Frontal cortex (tissue), 4 donors: ENCODE measurements at places on chromosomes 2 and 18. TPM values are rescaled to one million over a fixed set of nuclear protein-coding genes. Genes with fewer than 3 reads are reported as not detected.

GRCh38 chr2:6352906-6353515 is 512.7 kb downstream of the CMPK2 start:
- DNase-seq: peak; percentile 4

DNA sequence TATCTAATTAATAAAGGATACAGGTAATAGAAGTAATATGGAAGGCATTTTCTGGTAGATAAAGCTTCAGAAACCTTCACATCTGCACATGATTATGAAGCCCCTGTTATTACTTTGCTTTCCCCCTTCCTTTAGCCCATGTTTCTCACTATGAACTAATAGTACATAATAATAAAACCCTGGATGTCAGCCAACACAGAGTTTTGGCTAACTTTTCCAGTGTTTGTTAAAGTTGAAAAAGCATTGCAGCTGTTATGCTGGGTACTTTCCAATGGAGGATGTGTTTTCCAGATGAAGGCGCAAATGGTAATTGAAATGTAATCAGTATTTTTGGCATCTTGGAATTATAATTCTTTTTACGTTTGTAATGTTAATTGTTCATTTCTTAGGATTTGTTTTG is 43.5 kb downstream of the SPTBN1 start:
- no peak for DNase-seq

- DNase-seq: no peak
Measured at GRCh38 chr18:60113396-60113795, 213.6 kb downstream of the PMAIP1 start.

Gene COL6A3
- total RNA-seq: 12.2 TPM
